ENCODE measurements at places on chromosomes 5 and 9.

GRCh38 chr9:137454597-137455358 lies 4.4 kb downstream of the NSMF start:
- no peak for DNase-seq

GRCh38 chr5:161138751-161139455 lies 286.9 kb upstream of the ATP10B start:
- DNase-seq, result no peak

DNA sequence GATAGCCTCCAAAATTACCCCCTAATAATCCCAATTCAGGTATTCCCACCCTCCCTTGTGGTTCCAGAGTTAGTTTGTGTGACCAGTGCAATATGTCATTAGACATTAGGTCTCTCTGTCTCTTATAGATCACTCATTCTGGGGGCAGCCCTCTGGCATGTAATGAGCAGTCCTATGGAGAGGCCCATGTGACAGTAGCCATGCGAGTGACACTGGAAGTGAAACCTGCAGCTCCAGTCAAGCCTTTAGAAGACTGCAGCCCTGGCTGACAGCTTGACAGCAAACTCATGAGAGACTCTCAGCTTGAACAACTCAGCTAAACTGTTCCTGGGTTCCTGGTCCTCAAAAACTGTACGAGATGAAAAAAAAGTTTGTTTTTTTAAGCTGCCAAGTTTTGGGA lies 54.0 kb upstream of the HSPB3 start:
- DNase-seq, result no peak

DNA sequence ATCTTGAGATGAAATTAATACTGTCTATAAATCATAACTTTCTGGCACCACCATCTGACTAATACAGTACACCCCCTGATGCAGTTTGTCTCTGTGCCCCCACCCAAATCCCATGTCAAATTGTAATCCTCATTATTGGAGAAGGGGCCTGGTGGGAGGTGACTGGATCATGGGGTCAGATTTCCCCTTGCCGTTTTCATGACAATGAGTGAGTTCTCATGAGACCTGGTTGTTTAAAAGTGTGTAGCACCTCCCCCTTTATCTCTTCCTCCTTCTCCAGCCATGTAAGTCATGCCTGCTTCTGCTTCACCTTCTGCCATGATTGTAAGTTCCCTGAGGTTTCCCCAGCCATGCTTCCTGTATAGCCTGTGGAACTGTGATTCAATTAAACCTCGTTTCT lies 78.7 kb upstream of the CDH6 start:
- DNase-seq, result no peak

- DNase-seq, result no peak
Observed at GRCh38 chr9:26945591-26945990, 1.5 kb downstream of the PLAA start.

- no peak for DNase-seq
Observed at GRCh38 chr5:161093100-161093499, 241.1 kb upstream of the ATP10B start.

DNA sequence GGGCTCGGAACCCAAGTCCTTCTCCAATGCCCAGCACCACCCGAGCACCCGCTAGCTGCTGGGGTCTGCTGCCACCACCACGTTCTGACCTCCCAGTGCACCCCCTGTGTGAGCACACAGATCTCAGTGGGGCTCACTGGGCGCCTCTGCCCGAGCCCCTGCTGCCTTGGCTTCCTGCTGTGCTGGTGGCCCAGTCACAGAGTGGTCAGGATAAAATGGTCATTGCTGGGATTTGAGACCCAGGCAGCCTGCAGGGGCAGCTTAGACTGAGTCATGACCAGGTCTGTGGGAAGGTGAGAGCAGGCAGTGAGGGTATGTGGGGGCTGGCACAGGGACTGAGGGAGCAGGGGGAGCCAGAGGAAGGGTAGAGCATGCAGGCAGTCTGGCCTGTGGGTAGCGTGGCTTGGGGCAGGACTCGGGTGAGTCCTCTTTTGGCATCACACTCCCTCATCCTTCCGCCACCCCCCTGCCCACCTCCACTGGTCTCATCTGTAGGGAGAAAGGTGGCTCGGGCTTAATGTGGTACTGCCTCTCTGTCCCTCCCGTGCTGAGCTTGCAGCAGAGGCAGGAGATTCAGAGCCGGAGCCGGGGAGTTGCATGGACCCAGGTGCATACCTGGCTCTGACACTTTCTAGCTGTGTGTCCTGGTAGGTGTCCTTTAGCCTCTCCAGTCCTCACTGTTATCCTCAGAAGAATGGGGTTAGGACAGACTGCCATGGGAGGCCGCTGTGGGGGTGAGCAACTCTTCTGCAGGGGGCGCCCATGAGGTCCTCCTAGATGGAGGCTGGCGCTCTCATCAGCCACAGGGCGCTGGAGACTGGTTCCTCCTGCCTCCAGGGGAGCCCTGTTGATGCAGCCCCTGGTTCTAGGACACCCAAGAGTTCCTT lies 32.1 kb downstream of the USP20 start:
- DNase-seq, result no peak

DNA sequence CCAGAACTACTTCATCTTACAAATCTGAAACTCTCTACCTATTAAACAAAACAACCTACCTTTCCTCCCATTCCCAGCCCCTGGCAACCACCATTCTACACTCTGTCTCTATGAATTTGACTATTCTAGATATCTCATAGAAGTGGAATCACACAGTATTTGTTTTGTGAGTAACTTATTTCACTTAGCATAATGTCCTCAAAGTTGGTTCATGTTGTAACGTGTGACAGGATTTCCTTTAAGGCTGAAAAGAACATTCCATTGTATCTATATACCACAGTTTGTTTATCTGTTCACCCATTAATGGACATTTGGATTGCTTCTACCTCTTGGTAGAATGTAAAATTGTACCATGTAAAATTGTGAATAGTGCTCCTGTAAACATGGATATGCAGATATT lies 70.1 kb upstream of the NXNL2 start:
- no peak for DNase-seq

- DNase-seq, result no peak
Observed at GRCh38 chr5:12292610-12293204, 388.5 kb upstream of the CTNND2 start.

- DNase-seq, result no peak
Observed at GRCh38 chr5:530001-530955, 6.0 kb upstream of the SLC9A3 start.
